Epithelial cell of umbilical artery (primary cell): ENCODE measurements at places on chromosomes 4 and X. TPM values are rescaled to one million over a fixed set of nuclear protein-coding genes. Genes with fewer than 3 reads are reported as not detected.

GATB gene
- 14.3 and 16.1 TPM in 2 replicates for total RNA-seq

LIMCH1 gene
- total RNA-seq = 7.5 and 13.2 TPM in 2 replicates

SLC10A6 gene
- not detected in 2 replicates for total RNA-seq

GJB1 gene
- not detected in 2 replicates for total RNA-seq

F8A2 gene
- not detected in 2 replicates for total RNA-seq

F9 gene
- not detected in 2 replicates for total RNA-seq

SPCS3 gene
- total RNA-seq = 129 and 132 TPM in 2 replicates

FOXR2 gene
- total RNA-seq = not detected in 2 replicates

PAQR3 gene
- total RNA-seq = 17.5 and 17.9 TPM in 2 replicates

ADGRG2 gene
- not detected in 2 replicates for total RNA-seq

SGMS2 gene
- 86.9 and 98.7 TPM in 2 replicates for total RNA-seq

GAGE12F gene
- total RNA-seq = not detected in 2 replicates

SRPK3 gene
- total RNA-seq = 0.32 TPM in 1 of 2 replicates, not detected in the other

ZNF718 gene
- 4.9 and 6.2 TPM in 2 replicates for total RNA-seq

L1CAM gene
- total RNA-seq = not detected in 2 replicates

EREG gene
- total RNA-seq = under 0.01 TPM in 1 of 2 replicates, not detected in the other

FAM9C gene
- not detected in 2 replicates for total RNA-seq

N4BP2 gene
- 4.9 and 6.2 TPM in 2 replicates for total RNA-seq

CLGN gene
- total RNA-seq = 0.32 and 2.1 TPM in 2 replicates

GPRASP3 gene
- total RNA-seq = 4.9 and 11.6 TPM in 2 replicates

SNX12 gene
- total RNA-seq = 54.6 and 69.8 TPM in 2 replicates

ODAPH gene
- under 0.01 TPM in 1 of 2 replicates, not detected in the other for total RNA-seq

CT45A3 gene
- total RNA-seq = not detected in 2 replicates

AFAP1 gene
- total RNA-seq = 43.5 and 63.2 TPM in 2 replicates

REPS2 gene
- 1.3 and 1.5 TPM in 2 replicates for total RNA-seq

MAGEA2 gene
- not detected in 2 replicates for total RNA-seq

SHOX gene
- not detected in 2 replicates for total RNA-seq

NAA11 gene
- not detected in 2 replicates for total RNA-seq

TECRL gene
- not detected in 2 replicates for total RNA-seq

BEND4 gene
- 2.3 and 2.7 TPM in 2 replicates for total RNA-seq

SPANXN4 gene
- total RNA-seq = not detected in 2 replicates

GLUD2 gene
- 1.9 and 3.2 TPM in 2 replicates for total RNA-seq

NUP62CL gene
- total RNA-seq = 0.15 TPM in 1 of 2 replicates, not detected in the other

RBM46 gene
- total RNA-seq = under 0.01 TPM in 1 of 2 replicates, not detected in the other
